K562 (cell line): ENCODE measurements at places on chromosomes 1 and 21. TPM values are rescaled to one million over a fixed set of nuclear protein-coding genes. Genes with fewer than 3 reads are reported as not detected.

PTGS2 gene
- not detected in 2 replicates for total RNA-seq

ANGPTL1 gene
- total RNA-seq: 0.04 TPM in 1 of 2 replicates, not detected in the other

DNAJC8 gene
- total RNA-seq: 143 and 153 TPM in 2 replicates

GBP4 gene
- total RNA-seq: 0.11 and 0.24 TPM in 2 replicates

LCE1D gene
- total RNA-seq: not detected in 2 replicates

FAM110D gene
- total RNA-seq: 0.58 and 0.62 TPM in 2 replicates

SSX2IP gene
- 66.4 and 66.7 TPM in 2 replicates for total RNA-seq

TIPRL gene
- total RNA-seq: 57.0 and 64.4 TPM in 2 replicates

MPL gene
- total RNA-seq: not detected in 2 replicates

RGS8 gene
- not detected in 2 replicates for total RNA-seq

TRABD2B gene
- total RNA-seq: not detected in 2 replicates

- no peak overlapping the region for H3K27ac ChIP-seq
- no peaks in the 10 kb centered on the region for H3K4me1 ChIP-seq
- H3K27me3 ChIP-seq: no peaks in the 10 kb centered on the region; the same call in 2 of the 3 replicates
- no peaks in the 10 kb centered on the region for H3K36me3 ChIP-seq
Measured at GRCh38 chr1:29835874-29836273, 599.6 kb downstream of the PTPRU start.

DNA sequence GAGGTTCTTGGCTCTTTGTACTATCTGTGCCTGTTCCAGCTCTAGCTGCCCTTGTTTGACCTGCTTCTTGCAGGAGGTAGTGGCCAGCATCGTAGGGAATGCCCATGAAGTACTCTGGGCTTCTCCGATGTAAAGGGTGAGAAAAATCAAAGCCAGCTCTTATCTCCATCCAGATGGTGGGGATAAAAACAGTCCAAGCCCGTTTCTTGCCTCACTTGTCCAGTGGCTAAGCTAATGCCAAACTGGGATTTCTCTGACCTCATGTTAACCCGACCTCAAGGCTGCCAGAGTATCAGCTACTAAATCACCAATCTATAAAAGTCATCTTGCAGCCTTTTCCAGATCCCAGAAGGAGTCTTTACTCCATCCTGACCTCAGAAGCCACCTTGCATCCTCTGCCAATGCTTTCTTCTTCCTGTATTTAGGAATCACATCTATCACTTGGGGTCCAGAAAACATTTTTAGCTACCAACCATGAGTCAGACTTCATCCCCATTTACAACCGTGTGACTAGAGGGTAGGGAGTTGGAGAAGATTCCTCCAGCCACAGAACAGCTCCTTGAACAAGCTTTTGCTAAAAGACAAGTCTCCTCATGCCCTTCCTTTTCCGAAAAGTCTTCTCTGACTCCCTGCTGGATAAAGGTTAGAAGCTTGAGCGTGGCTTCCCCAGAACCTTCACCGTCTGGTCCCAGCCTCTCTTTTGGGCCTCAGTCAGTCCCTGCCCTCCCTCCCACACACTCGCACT lies 35.9 kb downstream of the KCNC4 start:
- H3K4me3 ChIP-seq: no peak overlapping the region

GRCh38 chr1:191348328-191348727 lies 809.9 kb upstream of the RGS18 start:
- H3K4me3 ChIP-seq: no peak overlapping the region
- no peak overlapping the region for H3K27ac ChIP-seq
- no peaks in the 10 kb centered on the region for H3K27me3 ChIP-seq
- DNase-seq: no peak

DNA sequence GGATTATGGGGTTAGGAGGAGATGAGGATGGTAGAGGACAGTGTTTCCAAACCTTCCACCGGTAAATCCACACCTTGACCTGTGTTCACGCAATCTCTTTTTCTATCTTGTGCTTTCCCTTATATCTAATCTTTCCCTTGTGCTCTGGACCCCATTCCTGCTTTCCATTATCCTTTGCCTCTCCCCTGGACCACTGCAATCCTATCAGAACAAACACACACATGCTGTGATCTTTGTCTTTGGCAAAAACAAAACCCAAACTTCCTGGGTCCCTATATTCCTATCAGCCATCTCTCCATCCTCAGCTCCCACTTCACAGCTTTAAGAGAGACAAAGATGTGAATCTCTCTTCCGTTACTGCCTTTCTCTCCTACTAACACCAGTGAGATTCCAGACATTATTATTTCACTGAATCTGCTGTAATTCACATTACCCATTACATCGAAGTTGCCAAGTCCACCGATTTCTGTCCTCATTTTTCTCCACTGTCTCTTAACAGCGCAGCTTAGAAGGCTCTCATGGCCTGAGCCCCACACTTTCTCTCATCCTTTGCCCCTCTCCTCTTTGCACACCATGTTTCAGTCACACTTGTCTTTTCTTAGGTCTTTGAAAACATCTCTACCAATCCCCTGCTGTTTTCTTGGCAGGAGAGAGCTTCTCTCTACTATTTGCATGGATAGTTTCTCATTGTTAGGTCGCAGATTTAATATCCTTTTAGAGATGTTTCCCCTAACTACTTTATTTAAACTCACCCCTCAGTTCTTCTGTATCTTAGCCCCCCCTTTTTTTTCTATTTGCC lies 230.0 kb upstream of the B3GALT2 start:
- H3K4me3 ChIP-seq: no peak overlapping the region
- H3K4me1 ChIP-seq: no peaks in the 10 kb centered on the region
- H3K36me3 ChIP-seq: no peaks in the 10 kb centered on the region; the same call in 2 of the 3 replicates
- H3K27me3 ChIP-seq: no peaks in the 10 kb centered on the region
- DNase-seq: no peak

GRCh38 chr1:64186138-64186897 lies 17.1 kb upstream of the UBE2U start:
- no peak overlapping the region for H3K4me3 ChIP-seq
- no peaks in the 10 kb centered on the region for H3K36me3 ChIP-seq
- peaks cover 23% of the 10 kb centered on the region for H3K27me3 ChIP-seq
- no peak for DNase-seq

GRCh38 chr1:6824665-6825368 lies 39.6 kb downstream of the CAMTA1 start:
- no peak for DNase-seq
- H3K4me1 ChIP-seq: no peaks in the 10 kb centered on the region
- H3K27ac ChIP-seq: no peak overlapping the region
- H3K36me3 ChIP-seq: peaks cover 3% of the 10 kb centered on the region; the same call in 1 of the 3 replicates
- no peak overlapping the region for H3K4me3 ChIP-seq
- no peaks in the 10 kb centered on the region for H3K27me3 ChIP-seq

DNA sequence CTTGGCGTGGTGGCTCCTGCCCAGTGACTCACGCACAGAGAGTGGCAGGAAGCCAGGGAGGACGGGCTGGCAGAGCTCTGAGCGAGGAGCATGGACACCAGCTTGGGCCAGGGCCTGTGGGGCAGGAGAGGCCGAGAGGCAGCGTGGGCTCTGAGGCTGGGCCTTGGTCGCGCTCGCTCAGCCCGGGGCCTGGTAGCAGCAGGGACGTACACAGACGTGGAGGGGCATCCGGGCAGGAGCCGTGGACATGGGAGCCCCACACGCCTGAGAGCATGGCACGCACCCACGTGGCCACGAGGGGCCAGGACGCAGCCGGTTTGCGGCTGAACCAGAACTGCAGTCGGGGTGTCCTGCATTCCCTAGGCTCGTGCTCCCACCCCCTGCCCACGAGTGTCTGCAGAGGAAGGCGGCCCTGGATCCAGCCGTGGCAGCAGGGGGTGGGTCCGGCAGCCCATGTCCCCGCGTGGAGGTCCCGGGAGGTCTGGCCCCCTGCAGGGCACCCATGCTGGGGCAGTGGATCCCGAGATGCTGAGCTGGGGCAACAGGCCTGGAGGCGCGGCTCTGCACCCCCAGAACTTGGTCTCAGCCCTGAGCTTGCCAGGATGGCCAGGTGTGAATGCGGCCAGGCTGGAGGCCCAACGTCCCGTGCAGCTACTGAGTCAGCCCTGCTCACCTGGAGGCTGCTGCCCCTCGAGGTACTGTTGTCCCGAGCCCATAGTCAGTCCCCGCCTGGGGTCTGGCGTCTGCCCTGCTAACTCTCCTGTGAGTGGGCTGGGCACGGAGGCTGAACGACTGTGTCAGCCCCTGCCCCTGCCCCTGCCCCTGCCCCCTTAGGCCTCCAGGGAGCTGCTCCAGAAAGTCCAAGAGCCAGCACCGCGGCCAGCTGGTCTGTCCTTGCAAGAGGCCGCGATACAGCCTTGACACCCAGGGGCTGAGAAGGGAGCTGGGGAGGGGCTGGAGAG lies 61.6 kb downstream of the SLX9 start:
- H3K4me3 ChIP-seq: no peak overlapping the region
- DNase-seq: no peak
- no peak overlapping the region for H3K27ac ChIP-seq
- H3K36me3 ChIP-seq: no peaks in the 10 kb centered on the region
- peaks cover 9% of the 10 kb centered on the region; the same call in 2 of the 3 replicates for H3K4me1 ChIP-seq

DNA sequence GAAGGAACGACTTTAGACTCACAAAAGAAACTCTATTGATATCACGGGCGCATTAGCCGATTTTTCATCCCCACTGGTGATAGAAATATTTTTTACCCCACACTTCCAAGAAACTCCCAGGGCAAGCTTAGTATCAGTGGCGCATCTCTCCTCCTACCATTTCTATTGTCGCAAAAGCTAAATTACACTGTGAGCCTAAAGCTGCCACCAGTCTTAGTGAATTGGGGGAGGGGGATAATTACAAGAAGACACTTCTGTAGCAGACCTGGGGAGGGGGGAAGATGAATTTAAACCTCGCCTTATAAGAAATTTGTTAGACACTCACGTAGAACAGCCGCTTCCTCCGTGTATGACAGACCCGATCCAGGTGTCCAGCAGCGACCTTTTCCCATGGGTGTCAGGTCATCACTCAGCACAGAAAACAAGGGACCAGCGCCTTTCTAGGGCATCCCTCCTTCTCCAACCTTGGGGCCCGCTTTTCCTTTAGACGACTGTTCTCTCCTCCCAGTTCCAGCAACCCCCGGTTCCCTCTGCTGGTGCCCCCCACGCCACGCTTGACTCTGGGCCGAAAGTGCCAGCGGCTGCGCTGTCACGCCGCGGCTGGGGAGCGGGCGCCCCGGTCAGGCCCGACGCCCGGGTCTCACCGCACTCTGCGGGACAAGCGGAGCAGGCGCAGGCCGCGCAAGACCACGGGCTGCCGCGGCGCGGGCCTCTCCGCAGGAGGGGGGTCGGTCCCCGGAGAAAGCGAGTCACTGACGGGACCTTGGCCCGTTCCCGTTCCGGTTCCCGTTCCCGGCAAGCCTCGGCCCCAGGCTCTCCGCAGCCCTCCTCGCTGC lies 821 bp downstream of the PHC2 start:
- no peak for DNase-seq
- H3K4me3 ChIP-seq: peak overlapping the region; percentile 60
- H3K36me3 ChIP-seq: no peaks in the 10 kb centered on the region
- peaks cover 10% of the 10 kb centered on the region for H3K4me1 ChIP-seq

- no peak overlapping the region for H3K27ac ChIP-seq
- peaks cover 14% of the 10 kb centered on the region; the same call in 2 of the 3 replicates for H3K4me1 ChIP-seq
- DNase-seq: no peak
- no peaks in the 10 kb centered on the region for H3K27me3 ChIP-seq
- peaks cover 47% of the 10 kb centered on the region for H3K36me3 ChIP-seq
- H3K4me3 ChIP-seq: no peak overlapping the region
Measured at GRCh38 chr21:42002421-42002958, 7.7 kb downstream of the ZBTB21 start.

DNA sequence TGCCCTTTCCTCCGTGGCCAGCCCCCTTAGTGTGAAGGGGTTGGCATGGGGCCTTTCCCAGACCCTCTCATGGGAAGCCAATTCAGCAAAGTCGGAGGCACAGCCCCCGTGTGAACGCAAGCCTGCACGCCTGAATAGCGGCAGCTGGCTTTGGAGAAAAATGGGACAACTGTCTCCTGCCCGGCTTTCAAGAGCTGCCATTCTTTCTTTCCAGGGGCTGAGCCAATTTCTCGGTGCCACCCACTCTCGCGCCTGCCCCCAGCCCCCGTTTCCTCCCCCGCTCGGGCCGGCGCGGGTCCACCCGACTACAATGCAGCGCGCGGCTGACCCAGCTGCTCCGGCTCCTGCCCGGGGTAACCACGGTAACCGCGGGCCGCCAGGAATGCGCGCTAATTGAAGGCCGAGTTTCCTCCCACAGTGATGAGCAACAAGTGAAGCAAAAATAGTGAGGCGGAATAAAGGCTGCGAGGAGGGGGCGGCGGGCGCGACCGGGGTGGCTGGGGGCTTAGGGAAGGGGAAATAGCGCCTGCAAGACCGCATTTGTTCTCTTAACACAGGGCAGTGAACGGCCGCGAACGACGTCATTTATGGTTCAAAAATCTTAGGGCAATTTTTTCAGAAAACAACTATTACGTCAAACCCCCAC lies 27.8 kb downstream of the ILDR2 start:
- DNase-seq: peak; percentile 15
- H3K27ac ChIP-seq: no peak overlapping the region
- peaks cover 30% of the 10 kb centered on the region for H3K27me3 ChIP-seq
- H3K4me1 ChIP-seq: no peaks in the 10 kb centered on the region

GRCh38 chr1:98328855-98329254 lies 332.7 kb upstream of the SNX7 start:
- no peak for DNase-seq
- H3K27ac ChIP-seq: no peak overlapping the region
- no peaks in the 10 kb centered on the region for H3K4me1 ChIP-seq
- H3K36me3 ChIP-seq: no peaks in the 10 kb centered on the region

GRCh38 chr1:8070381-8070811 lies 44.3 kb upstream of the ERRFI1 start:
- DNase-seq: no peak
- H3K27me3 ChIP-seq: peaks cover 18% of the 10 kb centered on the region
- H3K36me3 ChIP-seq: no peaks in the 10 kb centered on the region

GRCh38 chr1:30087465-30087864 lies 635.9 kb downstream of the MATN1 start:
- H3K27ac ChIP-seq: no peak overlapping the region
- no peaks in the 10 kb centered on the region for H3K4me1 ChIP-seq
- H3K36me3 ChIP-seq: no peaks in the 10 kb centered on the region
- no peak overlapping the region for H3K4me3 ChIP-seq

DNA sequence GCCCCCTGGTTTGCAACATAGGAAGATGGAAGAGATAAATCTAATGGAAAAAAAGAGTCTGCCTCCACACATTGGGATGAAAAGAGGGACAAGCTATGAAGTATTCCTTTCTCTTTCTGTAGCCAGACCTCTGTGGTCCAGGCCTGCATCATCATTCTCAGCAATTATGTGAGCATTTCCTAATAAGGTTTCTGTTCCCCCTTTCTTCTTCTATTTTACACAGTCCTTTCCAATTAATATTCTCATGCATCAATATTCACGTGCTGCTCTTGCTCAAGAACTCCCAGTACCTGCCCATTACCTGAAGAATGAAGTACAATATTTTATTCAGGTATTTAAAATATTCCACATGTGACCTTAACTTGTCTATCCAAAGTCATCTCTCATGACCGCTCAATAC lies 8.2 kb upstream of the SLC30A1 start:
- no peak overlapping the region for H3K27ac ChIP-seq
- H3K4me3 ChIP-seq: no peak overlapping the region
- H3K4me1 ChIP-seq: peaks cover 21% of the 10 kb centered on the region; the same call in 2 of the 3 replicates
- no peaks in the 10 kb centered on the region for H3K36me3 ChIP-seq

DNA sequence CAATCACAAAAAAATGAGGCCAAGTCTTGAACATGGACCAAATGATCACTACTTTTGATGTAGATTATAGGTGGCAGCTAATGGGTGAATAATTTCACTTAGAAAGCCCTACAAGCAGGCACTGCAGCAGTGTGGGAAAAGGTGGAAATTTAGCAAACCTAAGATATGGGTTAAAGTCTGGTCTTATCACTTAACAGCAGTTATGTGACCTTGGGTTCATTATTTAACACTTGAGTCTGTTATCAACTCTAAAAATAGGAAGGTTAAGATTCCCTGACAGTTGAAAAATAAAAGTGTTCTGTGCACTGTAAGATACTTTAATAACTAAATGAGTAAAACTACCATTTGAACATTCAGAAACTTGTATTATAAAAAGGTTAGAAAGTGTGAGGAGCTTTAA lies 47.5 kb downstream of the SSX2IP start:
- DNase-seq: peak; percentile 15
- H3K36me3 ChIP-seq: peaks cover 38% of the 10 kb centered on the region
- no peak overlapping the region for H3K27ac ChIP-seq
- peaks cover 14% of the 10 kb centered on the region for H3K4me1 ChIP-seq
